Effector memory CD8-positive, alpha-beta T cell (primary cell): ENCODE measurements at places on chromosomes 16 and 17.

- DNase-seq = peak; percentile 29
Observed at GRCh38 chr16:20385844-20386832, 18.4 kb downstream of the PDILT start.

DNA sequence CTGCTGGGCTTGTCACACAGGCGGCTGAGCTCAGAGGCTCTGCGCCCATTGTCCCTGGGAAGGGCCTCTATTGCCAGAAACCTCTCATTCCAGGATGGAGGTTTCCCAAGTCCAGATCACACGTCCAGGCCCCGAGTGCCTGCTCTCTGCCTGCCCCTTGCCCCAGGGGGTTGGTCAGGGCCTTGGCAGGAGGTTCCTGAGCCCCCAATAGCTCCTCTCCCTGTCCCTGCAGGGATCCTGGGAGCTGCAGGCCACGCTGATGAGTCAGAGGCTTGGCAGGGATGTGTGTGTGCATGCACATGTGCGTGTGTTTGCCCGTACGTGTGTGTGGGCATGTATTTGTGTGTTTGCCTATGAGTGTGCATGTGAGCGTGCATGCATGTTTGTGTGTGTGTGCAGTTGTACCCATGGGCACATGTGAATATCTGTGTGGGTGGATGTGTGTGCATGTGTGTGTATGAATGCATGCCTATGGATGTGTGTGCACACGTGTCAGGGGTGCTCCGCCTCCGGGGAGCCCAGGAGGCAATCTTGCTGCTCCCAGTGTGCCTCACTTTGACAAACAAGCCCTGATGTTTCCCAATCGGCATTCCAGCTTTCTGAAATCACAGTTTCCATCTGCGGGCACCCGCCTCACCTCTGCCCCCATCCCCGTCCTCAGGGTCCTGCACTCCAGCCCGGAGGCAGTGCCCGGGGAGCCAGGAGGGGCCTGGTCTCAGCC is 98.4 kb upstream of the GSE1 start:
- DNase-seq = no peak

GRCh38 chr17:72747501-72747900 is 345.0 kb downstream of the SLC39A11 start:
- DNase-seq = no peak

- no peak for DNase-seq
Observed at GRCh38 chr17:37062021-37062420, 113.3 kb downstream of the AATF start.

DNA sequence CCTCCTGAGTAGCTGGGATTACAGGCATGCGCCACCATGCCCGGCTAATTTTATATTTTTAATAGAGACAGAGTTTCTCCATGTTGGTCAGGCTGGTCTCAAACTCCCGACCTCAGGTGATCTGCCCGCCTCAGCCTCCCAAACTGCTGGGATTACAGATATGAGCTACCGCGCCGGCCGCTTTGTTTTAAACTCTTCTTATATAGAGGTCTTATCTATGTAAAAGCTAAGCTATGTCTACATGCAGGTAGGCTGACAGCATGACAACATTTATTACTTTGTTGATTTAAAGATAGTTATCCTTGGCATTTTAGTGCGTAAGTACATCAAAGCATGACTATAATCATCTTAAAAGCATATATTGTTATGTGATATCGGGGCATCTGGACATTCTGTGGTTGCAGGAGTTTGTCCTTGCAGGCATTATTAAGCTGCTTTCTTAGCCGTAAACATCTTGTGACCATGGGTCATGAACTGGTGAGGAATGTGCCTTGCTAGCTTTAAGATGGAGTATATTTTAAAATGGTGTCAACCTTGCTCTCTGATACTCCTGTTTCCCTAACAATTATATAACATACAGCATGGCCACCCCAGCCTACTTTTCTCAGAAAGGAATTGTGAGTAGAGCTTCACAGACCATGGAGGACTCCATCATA is 45.8 kb upstream of the TAOK1 start:
- no peak for DNase-seq

GRCh38 chr16:84883301-84883700 is 63.5 kb downstream of the CRISPLD2 start:
- DNase-seq = no peak

DNA sequence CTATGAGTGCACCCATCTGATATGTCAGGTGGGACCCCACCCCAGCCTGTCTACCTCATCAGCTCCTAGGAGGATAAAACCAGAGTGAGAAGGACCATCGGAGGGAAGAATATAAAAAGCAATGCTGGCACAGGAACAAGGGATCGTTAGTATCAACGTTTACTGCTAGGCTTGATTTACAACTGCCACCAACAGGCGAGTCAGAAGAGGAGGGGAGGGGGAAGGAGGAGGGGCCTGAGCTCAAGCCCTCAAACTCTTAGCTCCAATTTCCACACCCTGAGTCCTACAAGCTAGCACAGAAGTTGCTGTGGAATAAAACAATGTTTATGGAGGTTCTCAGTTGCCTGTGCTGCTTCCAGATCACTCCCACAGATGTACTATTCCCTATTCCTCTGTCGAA is 234.5 kb downstream of the C16orf78 start:
- no peak for DNase-seq

DNA sequence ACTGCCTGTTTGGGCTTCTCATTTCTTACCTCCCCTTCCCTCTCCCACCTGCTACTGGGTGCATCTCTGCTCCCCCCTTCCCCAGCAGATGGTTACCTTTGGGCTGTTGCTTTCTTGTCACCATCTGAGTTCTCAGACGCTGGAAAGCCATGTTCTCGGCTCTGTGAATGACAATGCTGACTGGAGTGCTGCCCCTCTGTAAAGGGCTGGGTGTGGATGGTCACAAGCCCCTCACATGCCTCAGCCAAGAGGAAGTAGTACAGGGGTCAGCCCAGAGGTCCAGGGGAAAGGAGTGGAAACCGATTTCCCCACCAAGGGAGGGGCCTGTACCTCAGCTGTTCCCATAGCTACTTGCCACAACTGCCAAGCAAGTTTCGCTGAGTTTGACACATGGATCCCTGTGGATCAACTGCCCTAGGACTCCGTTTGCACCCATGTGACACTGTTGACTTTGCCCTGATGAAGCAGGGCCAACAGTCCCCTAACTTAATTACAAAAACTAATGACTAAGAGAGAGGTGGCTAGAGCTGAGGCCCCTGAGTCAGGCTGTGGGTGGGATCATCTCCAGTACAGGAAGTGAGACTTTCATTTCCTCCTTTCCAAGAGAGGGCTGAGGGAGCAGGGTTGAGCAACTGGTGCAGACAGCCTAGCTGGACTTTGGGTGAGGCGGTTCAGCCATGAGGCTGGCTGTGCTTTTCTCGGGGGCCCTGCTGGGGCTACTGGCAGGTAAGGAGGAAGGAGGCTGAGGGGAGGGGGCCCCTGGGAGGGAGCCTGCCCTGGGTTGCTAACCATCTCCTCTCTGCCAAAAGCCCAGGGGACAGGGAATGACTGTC is at the start of gene CD68:
Gene CD68 (plus strand): TSS at position 638 of the 833 bp plus-strand sequence. CDS start 40 bp downstream, at position 678.
- DNase-seq = no peak

DNA sequence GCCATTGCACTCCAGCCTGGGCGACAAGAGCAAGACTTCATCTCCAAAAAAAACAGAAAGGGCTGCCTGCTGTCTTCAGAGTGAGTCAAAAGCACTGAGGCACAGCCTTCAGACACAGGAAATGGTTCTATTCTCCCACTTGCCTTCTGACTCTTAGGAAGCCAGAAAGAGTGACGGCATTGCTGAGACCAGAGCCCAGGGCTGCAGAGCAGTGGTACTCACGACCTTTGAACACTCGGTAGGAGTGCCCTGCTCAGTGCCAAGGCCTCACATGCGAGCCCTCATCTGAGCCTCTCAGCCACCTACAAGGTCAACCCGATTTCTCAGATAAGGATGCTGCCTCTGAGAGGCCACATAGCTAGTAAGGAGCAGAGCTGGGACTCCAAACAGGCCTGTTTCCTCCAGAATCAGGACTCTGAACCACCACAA is 3.5 kb upstream of the ITGAE start:
- no peak for DNase-seq

DNA sequence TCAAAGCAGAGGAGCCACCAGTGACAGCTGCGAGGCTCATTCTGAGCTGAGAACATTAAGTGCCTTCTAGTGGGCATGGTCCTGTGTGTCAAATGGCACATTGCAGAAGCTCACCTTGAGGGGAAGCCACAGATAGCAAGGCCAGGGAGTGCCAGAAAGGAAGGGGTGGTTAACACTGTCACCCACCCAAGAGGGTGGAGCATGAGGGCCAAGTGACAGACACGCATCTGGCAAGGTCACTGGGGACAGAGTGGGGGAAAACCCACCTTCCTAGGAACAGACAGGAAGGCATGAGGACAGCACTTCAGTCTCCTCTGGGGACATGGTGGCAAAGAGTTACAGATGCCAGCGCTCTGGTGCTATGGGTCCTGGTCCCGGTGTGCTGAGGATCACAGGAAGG is 22.1 kb downstream of the NUBP1 start:
- DNase-seq = peak; percentile 60

GRCh38 chr17:80363518-80364090 is 51.4 kb upstream of the ENDOV start:
- DNase-seq = no peak

DNA sequence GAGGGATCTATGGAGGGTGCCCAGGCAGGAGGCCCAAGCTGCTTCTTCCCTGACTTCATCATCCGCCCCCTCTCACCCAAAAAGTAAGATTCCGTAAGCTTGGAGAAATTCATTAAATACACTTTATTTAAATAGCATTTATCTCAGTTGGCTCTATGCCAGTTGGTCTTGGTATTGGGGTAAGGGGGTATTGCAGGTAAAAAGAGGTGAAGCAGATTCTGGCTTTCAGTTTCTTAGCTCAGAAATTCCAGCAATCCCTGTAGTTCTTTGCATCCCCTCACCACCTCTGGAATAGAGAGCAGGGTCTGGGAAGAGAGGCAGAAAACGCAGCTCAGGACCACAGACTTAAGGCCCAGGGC is 750 bp upstream of the ALDOC start:
- DNase-seq = no peak

DNA sequence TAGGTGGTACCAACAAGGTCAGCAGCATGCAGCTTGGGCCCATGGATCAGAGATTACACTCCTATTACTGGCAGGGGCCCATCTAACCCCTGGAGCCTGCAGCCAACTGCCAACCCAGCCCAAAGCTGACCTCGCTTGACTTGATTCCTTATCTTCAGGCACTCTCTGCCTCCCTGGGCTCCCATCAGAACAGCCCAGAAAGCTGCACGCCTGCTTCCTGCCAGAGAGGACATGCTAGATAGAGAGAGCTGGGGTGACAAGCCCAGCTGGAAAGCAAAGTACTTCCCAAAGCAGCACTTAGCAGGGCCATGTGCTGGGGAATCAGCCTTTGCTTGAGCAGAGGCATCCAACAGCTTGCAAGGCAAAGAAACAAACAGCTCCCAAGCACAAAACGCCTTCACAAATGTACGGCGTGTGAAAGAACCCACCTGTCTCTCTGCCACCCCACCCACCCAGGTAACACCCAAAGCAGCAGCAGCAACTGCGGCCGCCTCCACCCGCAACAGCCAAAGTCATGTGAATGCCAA is 74.2 kb upstream of the NLK start:
- no peak for DNase-seq

DNA sequence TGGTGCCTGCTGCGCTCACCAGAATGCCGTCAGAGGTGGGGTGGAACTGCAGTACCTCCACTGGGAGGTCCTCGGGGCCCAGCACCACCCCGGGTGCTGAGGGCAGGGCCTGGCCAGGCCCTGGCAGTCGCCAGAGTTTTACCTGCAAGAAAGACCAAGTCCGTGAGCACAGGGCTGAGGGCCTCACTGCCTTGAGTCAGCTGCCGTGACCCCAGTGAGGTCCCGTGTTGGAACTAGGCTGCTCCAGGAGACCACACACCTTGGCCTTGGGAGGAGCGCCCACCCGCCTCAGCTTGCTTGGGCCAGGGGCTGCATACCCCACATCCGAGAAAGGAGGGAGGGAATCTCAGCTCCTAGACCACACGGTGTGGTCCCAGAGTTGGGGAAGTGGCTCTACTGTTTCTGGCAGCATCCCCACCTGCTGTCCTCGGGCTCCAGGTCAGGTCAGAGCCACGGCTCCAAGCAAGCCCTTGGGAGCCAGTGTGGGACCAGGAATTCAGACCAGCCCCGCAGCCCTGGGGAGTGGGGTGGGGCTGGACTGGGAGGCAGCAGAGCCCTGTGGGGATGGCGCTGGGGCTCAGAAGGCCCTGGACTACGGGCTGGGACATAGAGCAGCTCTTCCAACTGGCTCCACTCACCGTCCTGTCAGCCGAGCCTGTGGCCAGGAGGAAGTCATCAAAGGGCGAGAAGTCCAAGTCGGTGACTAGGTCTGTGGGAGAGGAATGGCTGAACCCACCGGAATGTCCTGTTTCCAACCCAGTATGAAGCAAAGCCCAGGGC is 8.7 kb downstream of the CORO7 start:
- DNase-seq = no peak

DNA sequence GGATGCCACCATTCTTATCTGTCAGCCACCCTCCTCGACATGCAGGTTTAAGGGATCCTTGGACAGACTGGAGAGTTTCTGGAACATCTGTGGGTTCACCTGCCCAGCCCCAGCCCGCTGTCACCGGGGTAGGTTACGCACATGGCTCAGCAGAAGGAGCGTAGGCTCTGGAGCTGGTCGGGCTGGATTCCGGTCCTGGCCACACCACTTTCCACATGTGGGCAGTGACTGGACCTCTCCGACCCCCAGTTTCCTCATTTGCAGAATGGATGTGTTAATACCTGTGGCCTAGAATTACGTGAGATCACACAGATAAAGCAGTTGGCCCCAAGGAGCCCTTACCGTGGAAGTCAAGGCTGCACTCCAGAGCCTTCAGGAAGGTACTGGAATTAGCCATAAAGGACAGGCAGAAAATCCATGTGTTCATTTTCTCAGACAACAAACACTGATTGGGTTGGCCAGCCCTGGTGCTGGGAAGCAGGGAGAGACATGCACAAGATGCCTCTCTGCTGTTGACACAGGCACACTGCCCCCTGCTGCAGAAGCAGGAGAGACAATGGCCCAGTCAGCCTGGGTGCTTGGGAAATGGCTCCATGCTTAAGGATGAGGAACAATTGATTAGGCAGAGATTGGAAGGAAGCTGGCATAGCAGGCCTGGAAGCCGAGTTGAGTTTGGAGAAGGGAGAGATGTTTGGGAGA is 58.8 kb downstream of the SF3B3 start:
- DNase-seq = no peak

DNA sequence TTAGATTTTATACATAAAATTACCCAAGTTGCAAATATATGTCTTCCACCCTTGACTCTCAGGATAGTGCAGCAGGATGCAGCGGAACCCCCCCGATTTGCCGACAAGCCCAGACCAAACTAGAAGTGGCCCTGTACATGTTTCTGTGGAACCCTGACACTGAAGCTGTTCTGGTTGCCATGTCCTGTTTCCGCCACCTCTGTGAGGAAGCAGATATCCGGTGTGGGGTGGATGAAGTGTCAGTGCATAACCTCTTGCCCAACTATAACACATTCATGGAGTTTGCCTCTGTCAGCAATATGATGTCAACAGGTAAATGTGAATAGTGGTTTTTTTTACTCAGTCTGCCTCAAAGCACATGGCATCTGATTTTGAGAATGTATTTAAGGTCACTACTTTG is 70.7 kb downstream of the OMG start:
- no peak for DNase-seq

GRCh38 chr17:20263595-20263994 is 203.7 kb downstream of the LGALS9B start:
- no peak for DNase-seq
